A673 (cell line): ENCODE measurements at places on chromosomes 7 and 10.

- H3K4me1 ChIP-seq: no peaks in the 10 kb centered on the region
- peak; percentile 10 for DNase-seq
- no peak overlapping the region for H3K27ac ChIP-seq
- no peaks in the 10 kb centered on the region for H3K27me3 ChIP-seq
- H3K4me3 ChIP-seq: no peak overlapping the region
Measured at GRCh38 chr10:35690534-35690933, 48.4 kb upstream of the FZD8 start.

GRCh38 chr10:22624287-22624738, 90.1 kb downstream of the PIP4K2A start:
- no peaks in the 10 kb centered on the region for H3K27me3 ChIP-seq
- no peak overlapping the region for H3K4me3 ChIP-seq
- H3K36me3 ChIP-seq: no peaks in the 10 kb centered on the region

DNA sequence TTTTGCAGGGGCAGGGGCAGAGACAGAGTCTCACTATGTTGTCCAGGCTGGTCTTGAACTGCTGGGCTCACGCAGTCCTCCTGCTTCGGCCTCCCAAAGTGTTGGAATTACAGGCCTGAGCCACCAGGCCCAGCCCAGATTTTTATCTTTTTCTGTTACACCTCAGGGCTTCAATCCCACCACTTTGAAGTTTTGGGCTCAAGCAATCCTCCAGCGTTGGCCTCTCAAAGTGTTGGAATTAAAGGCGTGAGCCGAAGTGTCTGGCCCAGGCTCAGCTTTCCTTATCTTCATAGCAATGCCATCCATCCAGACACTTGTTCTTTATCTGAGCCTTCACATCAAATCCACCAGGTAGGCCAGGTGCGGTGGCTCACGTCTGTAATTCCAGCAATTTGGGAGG, 4.1 kb downstream of the TAF6 start:
- H3K27ac ChIP-seq: no peak overlapping the region
- no peak overlapping the region for H3K4me3 ChIP-seq
- H3K27me3 ChIP-seq: no peaks in the 10 kb centered on the region
- no peak for DNase-seq
- H3K36me3 ChIP-seq: peaks cover 28% of the 10 kb centered on the region
- peaks cover under 1% of the 10 kb centered on the region for H3K4me1 ChIP-seq

GRCh38 chr10:21141946-21142492, 244.9 kb upstream of the NEBL start:
- no peaks in the 10 kb centered on the region for H3K4me1 ChIP-seq
- no peaks in the 10 kb centered on the region for H3K27me3 ChIP-seq
- no peak overlapping the region for H3K4me3 ChIP-seq
- no peaks in the 10 kb centered on the region for H3K36me3 ChIP-seq
- DNase-seq: no peak

DNA sequence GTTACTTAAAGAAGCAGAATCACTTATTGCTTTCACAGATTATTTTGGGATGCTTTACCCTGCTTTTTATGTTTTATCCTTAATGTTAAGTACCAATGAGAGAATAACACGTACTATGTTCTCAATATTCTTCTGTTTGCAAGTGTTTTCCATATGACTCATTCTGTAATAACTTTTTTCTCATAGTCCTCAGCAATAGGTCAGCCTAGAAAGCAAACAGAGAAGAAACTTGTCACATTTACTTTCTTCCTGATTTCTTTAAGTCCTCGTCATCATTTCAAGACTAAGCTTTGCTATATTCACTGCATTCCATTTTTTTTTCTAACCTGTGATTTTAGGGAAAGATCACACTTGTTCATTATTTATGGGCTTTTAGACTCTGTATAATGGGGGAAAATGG, 6.8 kb upstream of the AGR2 start:
- H3K27ac ChIP-seq: no peak overlapping the region
- peaks cover 30% of the 10 kb centered on the region for H3K4me1 ChIP-seq
- H3K4me3 ChIP-seq: no peak overlapping the region
- no peaks in the 10 kb centered on the region for H3K27me3 ChIP-seq
- H3K36me3 ChIP-seq: no peaks in the 10 kb centered on the region

GRCh38 chr10:85609509-85609908, 757.1 kb downstream of the GRID1 start:
- no peak overlapping the region for H3K4me3 ChIP-seq
- no peaks in the 10 kb centered on the region for H3K36me3 ChIP-seq
- DNase-seq: no peak
- H3K27ac ChIP-seq: no peak overlapping the region

DNA sequence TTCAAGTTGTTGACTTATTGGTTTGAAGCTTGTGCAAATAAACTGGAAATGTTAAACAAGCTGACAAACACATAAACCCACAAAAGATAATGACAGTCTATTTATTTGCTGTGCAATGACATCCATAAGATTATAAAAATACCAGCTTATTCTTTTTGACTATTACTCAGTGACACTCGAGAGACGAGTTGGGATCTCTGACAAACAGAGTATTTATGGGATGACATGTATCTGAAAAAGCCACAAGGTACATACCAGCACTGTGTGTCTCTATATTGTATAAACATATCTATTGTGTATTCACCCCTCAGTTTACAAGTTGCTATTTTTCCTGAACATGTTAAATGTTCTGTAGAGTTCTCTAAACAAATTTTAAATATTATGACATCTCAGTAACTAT, 88.9 kb downstream of the CHRM2 start:
- H3K27me3 ChIP-seq: no peaks in the 10 kb centered on the region
- H3K4me3 ChIP-seq: no peak overlapping the region
- H3K4me1 ChIP-seq: peaks cover 11% of the 10 kb centered on the region
- H3K36me3 ChIP-seq: no peaks in the 10 kb centered on the region
- DNase-seq: no peak
- H3K27ac ChIP-seq: no peak overlapping the region

- DNase-seq: no peak
- no peaks in the 10 kb centered on the region for H3K27me3 ChIP-seq
- no peaks in the 10 kb centered on the region for H3K36me3 ChIP-seq
- H3K4me3 ChIP-seq: no peak overlapping the region
- no peak overlapping the region for H3K27ac ChIP-seq
- H3K4me1 ChIP-seq: peaks cover 10% of the 10 kb centered on the region
Measured at GRCh38 chr7:77548206-77548605, 11.1 kb downstream of the PTPN12 start.

GRCh38 chr10:77554996-77555397, 82.6 kb downstream of the KCNMA1 start:
- H3K36me3 ChIP-seq: no peaks in the 10 kb centered on the region
- H3K27me3 ChIP-seq: peaks cover 3% of the 10 kb centered on the region
- no peak for DNase-seq
- H3K4me3 ChIP-seq: no peak overlapping the region
- no peaks in the 10 kb centered on the region for H3K4me1 ChIP-seq

DNA sequence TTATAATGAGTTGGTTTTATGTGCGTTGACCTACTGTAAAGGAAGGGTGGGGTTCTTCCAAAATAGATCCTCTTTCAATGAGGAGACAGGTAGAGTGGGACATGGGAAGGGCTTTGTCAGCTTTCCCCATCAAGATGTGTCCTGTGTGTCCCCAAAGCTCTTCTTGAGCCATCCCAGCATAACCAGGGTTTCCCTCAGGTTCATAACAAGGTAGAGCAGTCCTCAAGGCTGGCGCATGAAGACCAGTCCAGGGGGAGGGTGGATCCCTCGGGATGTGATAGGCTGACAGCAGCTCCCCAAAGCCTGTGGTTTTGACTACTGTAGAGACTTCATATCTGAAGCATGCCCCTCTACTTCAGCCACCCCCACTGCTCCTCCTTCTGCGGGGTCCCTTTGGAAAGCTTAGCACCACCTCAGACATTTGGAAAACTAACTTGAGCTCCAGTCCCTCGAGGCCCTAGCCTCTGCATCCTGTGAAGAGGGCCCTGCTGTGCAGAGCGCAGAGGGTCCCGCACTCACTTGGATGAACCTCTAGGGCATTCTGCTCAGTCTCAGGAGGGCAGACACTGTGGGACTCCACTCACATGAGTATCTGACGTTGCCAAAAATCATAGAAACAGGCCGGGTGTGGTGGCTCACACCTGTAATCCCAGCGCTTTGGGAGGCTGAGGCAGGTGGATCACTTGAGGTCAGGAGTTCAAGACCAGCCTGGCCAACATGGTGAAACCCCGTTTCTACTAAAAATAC, 1.1 kb upstream of the GIMAP8 start:
- H3K27ac ChIP-seq: no peak overlapping the region
- H3K4me3 ChIP-seq: no peak overlapping the region
- H3K27me3 ChIP-seq: no peaks in the 10 kb centered on the region
- no peaks in the 10 kb centered on the region for H3K36me3 ChIP-seq

DNA sequence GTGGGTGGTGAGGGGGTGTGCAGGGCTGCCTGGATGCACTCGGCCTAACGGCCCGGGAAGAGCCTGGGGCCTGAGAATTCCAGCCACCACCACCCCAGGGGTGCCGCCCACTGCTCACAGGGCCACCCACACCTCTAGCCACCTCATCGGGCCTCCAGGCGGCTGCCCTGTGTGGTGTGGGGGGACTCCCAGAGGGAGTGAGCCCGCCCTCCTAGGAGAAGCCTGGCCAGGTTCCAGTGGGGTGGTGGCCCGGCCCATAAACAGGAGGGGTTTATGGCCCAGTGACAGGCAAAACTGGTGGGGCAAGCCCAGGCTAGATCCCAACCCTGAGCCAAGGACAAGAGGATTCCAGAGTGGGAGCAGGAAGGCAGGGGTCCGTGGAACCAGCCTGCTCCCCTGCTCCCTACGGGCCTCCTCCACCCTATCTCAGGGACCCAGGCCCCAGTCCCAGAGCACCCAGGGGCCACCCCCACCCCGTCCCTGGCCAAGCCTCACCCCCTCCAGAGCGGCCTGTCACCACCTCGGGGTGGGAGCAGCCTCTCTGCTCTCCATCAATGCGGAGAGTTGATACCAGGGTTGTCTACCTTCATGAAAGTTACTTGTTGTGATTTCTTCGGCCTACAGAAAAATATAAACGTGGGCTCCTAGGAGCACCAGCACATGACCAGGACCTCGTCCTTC, 20.2 kb upstream of the PDGFA start:
- H3K36me3 ChIP-seq: no peaks in the 10 kb centered on the region
- H3K27me3 ChIP-seq: no peaks in the 10 kb centered on the region
- H3K4me3 ChIP-seq: no peak overlapping the region
- DNase-seq: no peak

GRCh38 chr10:118568327-118568848, 27.1 kb downstream of the PRLHR start:
- no peak overlapping the region for H3K27ac ChIP-seq
- H3K4me1 ChIP-seq: no peaks in the 10 kb centered on the region
- H3K4me3 ChIP-seq: no peak overlapping the region
- H3K27me3 ChIP-seq: no peaks in the 10 kb centered on the region

GRCh38 chr7:130912082-130912861, 178.3 kb upstream of the KLF14 start:
- peak overlapping the region; percentile 60 for H3K4me3 ChIP-seq
- H3K27me3 ChIP-seq: no peaks in the 10 kb centered on the region
- peak overlapping the region; percentile 94 for H3K27ac ChIP-seq
- H3K4me1 ChIP-seq: peaks cover 50% of the 10 kb centered on the region
- no peak for DNase-seq

DNA sequence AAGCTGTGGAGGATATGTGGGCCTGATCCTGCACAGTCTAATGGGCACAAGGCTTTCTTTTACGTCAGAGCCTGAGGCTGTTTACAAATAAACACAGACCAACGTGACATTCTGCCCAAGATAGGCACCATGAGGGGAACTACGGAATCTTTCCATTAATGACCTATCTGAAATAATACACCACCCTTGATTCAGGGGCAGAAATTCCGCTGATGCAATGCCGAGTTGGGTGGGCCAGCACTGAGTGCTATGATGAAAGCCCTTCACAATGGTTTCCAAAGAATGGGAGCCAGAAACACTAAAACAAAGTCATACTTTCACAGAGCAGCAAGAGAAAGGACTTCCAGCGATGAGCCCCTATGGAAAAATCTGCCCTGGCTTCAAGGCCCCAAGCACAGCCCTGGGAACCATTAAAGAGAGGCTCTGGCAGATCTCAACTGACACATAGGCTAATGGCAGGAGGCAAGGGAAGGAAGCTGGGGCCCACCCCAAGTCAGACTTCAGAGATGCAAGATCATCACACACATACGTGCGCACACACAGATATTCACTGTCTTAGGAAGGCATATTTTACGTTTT, 72.2 kb upstream of the DLX6 start:
- H3K4me3 ChIP-seq: no peak overlapping the region
- no peaks in the 10 kb centered on the region for H3K36me3 ChIP-seq
- H3K4me1 ChIP-seq: no peaks in the 10 kb centered on the region
- no peak for DNase-seq
- no peaks in the 10 kb centered on the region for H3K27me3 ChIP-seq
- H3K27ac ChIP-seq: no peak overlapping the region

GRCh38 chr7:126210707-126211106, 1042.0 kb downstream of the GRM8 start:
- no peak for DNase-seq
- H3K27me3 ChIP-seq: no peaks in the 10 kb centered on the region
- no peaks in the 10 kb centered on the region for H3K36me3 ChIP-seq
- H3K27ac ChIP-seq: no peak overlapping the region
- H3K4me3 ChIP-seq: no peak overlapping the region
- no peaks in the 10 kb centered on the region for H3K4me1 ChIP-seq

DNA sequence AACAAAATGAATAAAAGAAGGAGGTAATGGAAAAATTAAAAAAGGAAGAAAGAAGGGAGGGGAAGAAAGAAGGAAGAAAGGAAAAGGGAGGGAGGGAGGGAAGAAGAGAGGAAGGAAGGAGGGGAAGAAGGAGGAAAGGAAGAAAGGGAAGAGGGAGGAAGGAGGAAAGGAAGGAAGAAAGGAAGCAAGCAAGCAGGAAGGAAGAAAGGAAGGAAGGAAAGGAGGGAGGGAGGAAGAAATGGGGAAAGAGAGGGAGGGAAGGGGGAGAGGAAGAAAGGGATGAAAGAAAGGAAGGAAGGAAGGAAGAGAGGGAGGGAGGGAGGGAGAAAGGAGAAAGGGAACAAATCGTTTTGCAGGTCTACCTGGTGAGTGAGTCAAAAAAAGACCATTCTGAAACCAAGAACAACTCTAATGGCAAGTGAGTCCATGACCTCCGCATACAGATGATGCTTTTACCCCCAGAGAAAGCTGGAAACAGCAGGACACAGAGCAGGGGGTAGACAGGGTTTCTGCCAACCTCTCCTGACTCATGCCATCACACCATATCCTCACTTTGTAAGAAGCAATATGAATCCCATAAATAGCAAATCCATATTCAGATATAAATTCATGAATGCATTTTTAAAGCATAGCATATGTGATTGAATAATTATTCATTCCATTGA, 1112.9 kb upstream of the AUTS2 start:
- no peaks in the 10 kb centered on the region for H3K27me3 ChIP-seq
- no peaks in the 10 kb centered on the region for H3K36me3 ChIP-seq
- no peak for DNase-seq
- no peaks in the 10 kb centered on the region for H3K4me1 ChIP-seq
- H3K4me3 ChIP-seq: no peak overlapping the region

GRCh38 chr10:3478153-3478552, 305.6 kb upstream of the PITRM1 start:
- no peaks in the 10 kb centered on the region for H3K27me3 ChIP-seq
- H3K4me3 ChIP-seq: no peak overlapping the region
- H3K36me3 ChIP-seq: no peaks in the 10 kb centered on the region
- peaks cover 16% of the 10 kb centered on the region for H3K4me1 ChIP-seq
- no peak for DNase-seq
- H3K27ac ChIP-seq: no peak overlapping the region

GRCh38 chr10:98488669-98489430, 42.1 kb upstream of the HPS1 start:
- H3K36me3 ChIP-seq: no peaks in the 10 kb centered on the region
- H3K4me3 ChIP-seq: no peak overlapping the region
- H3K4me1 ChIP-seq: no peaks in the 10 kb centered on the region
- peaks cover 15% of the 10 kb centered on the region for H3K27me3 ChIP-seq
- no peak overlapping the region for H3K27ac ChIP-seq
